ENCODE measurements at places on chromosomes 11 and 22. TPM values are rescaled to one million over a fixed set of nuclear protein-coding genes. Genes with fewer than 3 reads are reported as not detected.

PRSS23 gene
- total RNA-seq: 4.8 TPM

ADM2 gene
- total RNA-seq: 0.36 TPM

RIMBP3C gene
- total RNA-seq: 0.18 TPM

CAPN1 gene
- 148 TPM for total RNA-seq

SLC35E4 gene
- total RNA-seq: 8.4 TPM

OR10G4 gene
- not detected for total RNA-seq

MYOD1 gene
- total RNA-seq: not detected
